ENCODE measurements at places on chromosomes 1 and 21.
A peak's percentile ranks its signal among the peaks of the same experiment; 100 is the strongest.

- DNase-seq = peak; percentile 4
These were observed 323.3 kb downstream of the RPS6KC1 start for GRCh38 chr1:213374369-213374768.

GRCh38 chr1:22001409-22001808, at the start of gene CELA3A:
Gene CELA3A, plus strand, starts transcription at chr1:22001657. Its CDS starts 18 bp downstream, at chr1:22001675.
- DNase-seq = no peak

DNA sequence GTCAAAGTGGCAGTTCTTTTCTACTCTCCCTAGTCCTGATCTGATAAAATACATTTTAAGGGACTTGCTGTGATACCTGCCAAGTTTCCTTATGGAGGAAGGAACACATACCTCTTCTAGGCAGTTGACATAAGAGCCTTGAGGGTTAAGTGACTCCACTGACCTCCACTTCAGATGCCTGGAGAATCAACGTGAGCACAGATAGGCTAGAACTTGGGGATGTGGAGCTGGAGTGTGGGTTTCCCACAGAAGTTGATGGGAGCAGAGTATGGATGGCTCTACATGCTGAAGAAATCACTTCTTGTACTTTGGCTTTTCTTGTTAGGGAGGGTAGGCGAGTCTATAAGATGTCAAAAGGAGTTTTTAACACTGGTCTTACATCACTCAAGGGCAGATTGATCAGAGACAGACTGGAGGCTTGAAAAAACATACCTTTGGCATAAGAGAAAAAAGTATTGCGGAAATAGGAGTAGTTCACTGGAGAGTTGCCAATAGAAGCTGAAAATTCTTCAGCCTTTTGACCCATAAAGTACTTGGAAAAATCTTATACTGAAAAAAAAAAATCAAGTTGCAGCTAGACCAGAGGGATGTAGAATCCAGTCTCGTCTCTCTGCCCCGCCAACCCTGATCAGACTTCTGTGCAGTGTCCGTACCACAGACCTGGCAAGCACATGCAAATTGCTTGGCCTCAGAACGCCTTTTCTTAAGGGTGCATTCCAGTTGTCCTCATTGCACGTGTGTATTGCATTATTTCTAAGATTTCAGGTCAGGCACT, 5.5 kb downstream of the RHOU start:
- DNase-seq = no peak

DNA sequence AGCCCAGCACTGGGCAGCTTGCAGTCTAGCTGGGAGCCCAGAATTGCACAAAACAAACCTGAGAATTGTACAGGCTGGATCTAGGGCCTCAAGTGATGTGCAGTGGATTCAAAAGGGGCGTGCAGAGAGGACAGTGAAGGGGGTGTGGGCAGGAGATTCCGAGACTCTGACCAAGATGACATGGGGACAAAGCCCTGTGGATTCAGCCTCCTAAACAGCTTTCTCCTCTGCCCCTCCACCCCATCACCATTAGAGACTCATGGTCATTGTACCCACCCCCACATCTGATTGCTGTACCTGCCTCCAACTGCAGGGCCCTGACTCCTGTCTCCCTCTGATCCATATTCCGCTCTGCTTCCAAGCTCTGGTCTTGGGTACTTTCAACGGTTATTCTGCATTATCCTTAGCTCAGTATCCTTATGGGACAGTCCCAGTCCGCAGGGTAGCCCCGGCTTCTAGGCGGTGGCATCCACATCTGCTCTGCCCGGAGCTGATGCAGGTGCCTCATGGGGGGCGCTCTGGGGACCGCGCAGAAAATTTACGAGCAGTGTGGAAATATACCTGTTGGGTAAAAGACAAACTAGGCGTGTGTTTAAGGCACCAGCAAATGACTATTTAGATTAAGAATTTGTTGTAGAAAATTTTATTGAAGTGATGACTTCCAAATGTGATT, 1.7 kb upstream of the BMP8A start:
- no peak for DNase-seq

DNA sequence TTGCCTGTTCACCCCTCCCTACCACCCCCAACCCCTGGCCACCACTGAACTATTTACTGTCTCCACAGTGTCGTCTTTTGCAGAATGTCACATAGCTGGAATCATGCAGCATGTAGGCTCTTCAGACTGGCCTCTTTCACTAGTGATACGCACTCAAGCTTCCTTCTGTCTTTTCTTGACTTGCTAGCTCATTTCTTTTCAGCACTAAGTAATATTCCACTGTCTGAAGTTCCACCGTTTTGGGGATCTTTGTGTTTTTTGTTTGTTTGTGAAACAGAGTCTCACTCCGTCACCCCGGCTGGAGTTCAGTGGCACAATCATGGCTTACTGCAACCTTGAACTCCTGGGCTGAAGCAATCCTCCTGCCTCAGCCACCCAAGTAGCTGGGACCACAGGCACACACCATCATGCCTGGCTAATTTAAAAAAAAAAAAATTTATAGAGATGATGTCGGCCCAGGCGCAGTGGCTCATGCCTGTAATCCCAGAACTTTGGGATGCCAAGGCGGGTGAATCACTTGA, 43.4 kb upstream of the SLC25A33 start:
- DNase-seq = no peak

GRCh38 chr1:211082824-211083223, 51.1 kb downstream of the KCNH1 start:
- DNase-seq = no peak

DNA sequence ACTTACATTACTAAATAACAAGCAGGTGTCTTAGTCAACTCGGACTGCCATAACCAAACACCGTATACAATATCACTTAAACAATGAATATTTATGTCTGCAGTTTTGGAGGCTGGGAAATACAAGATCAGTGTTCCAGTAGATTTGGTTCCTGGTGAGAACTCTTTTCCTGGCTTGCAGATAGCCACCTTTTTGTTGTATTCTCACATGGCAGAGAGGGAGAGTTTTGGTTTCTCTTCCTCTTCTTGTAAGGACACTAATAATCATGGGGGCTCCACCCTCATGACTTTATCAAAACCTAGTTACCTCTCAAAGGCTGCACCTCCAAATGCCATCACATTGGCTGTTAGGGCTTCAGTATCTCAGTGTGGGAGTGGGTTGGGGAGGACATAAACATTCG, 82.9 kb upstream of the CACYBP start:
- no peak for DNase-seq
